ENCODE measurements at places on chromosomes 6 and 20. TPM values are rescaled to one million over a fixed set of nuclear protein-coding genes. Genes with fewer than 3 reads are reported as not detected.

DNA sequence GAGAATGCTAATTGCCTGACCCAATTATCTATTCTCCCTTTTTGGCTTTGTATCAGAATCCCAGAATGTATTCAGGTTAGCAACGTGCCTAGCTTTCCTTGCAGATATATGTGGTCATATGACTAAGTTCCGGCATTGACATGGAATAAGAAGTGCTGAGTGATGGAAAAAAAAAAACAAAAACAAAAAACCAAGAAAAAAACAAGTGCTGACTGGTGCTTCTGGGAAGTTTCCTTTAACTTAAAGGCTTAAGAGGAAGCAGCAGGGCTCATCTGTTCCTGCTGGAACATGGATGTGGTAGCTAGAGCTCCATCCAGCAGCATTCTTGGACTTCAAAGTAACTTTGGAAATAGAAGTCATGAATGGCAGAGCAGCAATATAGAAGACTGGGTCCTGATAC lies 10.4 kb upstream of the RPF2 start:
- no peak for DNase-seq

DNA sequence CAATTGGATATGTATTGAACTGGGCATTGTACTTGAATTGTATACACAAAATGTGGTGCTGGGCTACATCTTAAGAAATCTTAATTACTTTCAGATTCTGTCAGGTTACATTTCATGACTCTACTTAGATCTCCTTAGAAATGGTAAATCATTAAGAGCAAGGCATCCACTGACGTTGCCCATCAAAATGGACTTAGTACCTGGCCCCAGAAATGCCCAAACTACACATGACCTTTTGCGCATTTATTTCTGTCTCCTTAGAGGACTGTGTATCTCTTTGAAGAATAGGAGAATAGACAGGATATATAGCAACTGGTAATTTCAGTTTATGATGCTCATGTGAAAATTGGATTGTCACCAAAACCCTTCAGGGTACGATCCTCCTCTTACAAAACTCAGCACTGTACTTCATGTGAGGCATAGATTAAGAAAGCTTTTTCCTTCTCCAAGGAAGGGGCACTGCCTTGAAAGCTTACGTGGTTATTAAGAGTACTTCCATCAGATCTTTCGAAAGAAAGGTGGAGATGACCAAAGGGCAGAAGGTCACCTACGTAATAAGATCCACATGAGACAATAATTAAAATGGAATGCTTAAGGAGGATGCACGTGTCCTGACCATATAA lies 61.4 kb upstream of the BMP2 start:
- no peak for DNase-seq

The PTGIS gene
- 35.3 TPM for polyA plus RNA-seq

The UBD gene
- polyA plus RNA-seq, result 1.8 TPM
